ENCODE measurements at places on chromosomes 4 and X.

DNA sequence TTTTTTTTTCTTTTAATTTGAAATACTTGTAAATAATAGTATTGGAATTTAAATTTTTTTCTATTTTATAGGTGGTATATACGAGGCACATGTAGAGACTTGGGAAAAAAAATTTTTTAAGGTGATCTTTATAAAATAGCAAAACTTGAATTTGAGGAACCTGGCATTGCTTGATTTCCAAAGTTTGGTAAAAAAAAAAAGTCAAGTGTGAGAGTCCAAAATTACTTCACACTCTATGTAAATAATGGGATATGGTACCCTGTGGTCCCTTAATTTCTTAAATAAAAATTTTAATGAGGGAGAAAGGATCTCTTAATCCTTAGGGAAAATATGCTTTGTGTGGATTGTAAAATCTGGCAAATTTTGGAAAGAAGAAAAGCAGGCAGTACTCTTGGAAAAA is 19.0 kb downstream of the SPRY1 start:
- no peak for DNase-seq

DNA sequence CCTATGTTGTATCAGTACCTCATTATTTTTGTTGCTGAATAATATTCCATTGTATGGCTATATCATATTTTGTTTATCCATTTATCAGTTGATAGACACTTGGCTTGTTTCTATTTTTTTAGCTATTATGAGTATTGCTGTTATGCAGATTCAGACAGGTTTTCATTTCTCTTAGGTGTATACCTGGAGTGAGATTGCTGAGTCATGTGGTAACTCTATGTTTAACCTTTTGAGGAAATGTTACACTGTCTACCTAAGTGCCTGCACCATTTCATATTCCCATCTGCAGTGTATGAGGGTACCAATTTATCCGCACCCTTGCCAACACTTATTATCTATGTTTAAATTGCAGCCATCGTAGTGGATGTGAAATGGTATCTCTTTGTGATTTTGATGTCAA is 43.0 kb upstream of the SH3RF1 start:
- DNase-seq = no peak

GRCh38 chr4:172207886-172208285 is 394.7 kb downstream of the GALNTL6 start:
- no peak for DNase-seq

GRCh38 chr4:89072921-89073320 is 15.9 kb upstream of the FAM13A start:
- DNase-seq = no peak

GRCh38 chr4:62199291-62199810 is 999.2 kb downstream of the ADGRL3 start:
- no peak for DNase-seq

DNA sequence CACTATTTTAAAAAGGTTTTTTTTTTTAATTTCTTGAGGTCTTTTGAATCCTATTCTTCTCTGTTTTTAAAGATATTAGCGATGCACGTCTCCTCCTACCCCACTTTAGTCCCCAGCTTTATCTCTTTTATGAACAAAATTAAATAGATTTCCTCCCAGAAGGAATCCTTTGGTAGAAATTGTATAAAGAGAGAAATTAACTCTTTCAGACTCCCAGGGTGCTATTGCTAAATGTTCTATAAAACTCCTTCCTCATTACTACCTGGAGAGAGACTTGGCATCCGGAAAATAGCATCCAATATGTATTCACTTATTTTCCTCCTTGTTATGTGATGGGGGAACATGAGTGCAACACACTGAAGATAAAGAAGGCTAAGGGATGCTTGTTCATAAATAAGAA is 16.5 kb upstream of the PACRGL start:
- DNase-seq = peak; percentile 34

GRCh38 chr4:20347531-20347930 is 95.8 kb downstream of the SLIT2 start:
- DNase-seq = no peak

DNA sequence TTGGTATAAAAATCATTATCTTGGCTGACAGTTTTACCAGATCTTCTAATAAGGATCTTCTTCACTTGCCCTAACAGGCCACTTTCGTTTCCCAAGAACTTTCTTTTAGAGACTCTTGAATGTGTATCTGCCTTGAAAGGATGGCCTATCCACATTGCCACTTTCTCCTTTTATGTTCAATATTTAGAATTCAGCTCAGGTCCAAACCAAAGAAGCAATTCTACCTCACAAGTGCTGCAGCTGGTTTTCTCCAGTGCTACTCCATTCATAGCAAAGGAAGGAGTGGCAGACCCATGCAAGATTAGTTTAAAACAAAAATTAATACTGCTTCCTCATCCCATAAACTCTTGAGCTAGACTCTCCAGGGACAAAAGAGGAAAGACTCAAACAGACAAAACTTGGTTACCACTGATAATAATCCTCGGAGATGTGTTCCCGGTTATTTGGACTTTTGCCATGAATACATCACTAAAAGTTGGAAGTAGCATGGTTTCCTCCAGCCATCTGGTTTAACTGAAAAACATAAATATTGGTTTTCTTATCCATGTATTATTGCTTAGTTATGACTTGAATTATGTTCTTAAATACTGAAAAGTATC is 401.8 kb downstream of the PABPC4L start:
- DNase-seq = peak; percentile 70

- no peak for DNase-seq
These were observed 856.2 kb downstream of the STIM2 start for GRCh38 chr4:27716693-27717430.

DNA sequence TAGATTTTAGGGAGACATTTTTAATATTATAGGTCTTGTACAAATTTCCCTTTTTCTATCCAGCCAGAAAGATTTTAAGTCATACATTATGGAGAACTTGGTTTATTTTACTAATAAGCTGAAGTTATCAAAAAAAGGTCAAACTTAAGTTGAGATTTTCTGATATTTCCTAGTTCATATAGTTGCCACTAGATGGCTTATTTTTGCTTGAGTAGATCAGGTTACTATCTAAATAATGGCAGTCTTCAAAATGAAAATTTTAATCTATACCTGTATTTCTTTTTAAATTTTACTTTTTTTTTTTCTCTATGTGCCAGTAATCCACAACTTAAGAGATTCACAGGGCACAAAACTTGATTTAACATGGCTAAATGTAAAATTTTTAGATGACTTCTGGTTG is 52.3 kb downstream of the USP9X start:
- DNase-seq = peak; percentile 19

- no peak for DNase-seq
These were observed 12.1 kb upstream of the OPN1LW start for GRCh38 chrX:154131955-154132354.

- no peak for DNase-seq
These were observed 17.7 kb upstream of the CENPU start for GRCh38 chr4:184751585-184751956.

Measured in A673 (cell line).